ENCODE measurements at places on chromosomes 4 and X.

DNA sequence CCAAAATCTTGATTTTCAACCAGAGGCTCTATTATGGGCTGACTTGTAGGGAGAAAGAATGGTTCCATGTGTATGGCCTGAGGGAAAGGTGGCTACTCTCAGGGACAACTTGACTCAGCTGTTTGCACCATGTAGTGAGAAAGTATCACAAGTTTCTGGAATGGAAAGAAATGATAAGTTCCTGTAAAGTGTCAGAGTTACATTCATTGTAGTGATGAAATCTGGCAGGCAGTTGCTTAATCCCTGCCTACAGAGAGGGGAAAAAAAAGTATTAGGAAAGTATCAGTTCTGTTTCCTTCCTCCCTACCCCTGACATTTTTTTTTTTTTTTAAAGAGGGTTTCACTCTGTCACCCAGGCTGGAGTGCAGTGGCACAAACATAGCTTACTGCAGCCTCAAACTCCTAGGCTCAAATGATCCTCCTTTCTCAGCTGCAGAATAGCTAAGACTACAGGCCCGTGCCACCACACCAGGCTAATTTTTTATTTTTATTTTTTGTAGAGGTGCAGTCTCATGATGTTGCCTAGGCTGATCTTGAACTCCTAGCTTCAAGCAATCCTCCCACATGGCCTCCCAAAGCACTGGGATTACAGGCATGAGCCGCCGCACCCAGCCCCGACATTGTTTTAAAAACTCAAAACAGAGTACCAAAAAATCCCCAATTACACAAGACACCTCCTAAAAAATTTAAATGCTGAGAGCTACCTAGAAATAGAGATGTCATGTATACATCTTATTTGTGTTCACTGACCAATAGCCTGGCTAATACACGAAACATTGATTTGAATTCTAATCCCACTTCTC lies 4.8 kb upstream of the FBXL5 start:
- DNase-seq, result no peak

DNA sequence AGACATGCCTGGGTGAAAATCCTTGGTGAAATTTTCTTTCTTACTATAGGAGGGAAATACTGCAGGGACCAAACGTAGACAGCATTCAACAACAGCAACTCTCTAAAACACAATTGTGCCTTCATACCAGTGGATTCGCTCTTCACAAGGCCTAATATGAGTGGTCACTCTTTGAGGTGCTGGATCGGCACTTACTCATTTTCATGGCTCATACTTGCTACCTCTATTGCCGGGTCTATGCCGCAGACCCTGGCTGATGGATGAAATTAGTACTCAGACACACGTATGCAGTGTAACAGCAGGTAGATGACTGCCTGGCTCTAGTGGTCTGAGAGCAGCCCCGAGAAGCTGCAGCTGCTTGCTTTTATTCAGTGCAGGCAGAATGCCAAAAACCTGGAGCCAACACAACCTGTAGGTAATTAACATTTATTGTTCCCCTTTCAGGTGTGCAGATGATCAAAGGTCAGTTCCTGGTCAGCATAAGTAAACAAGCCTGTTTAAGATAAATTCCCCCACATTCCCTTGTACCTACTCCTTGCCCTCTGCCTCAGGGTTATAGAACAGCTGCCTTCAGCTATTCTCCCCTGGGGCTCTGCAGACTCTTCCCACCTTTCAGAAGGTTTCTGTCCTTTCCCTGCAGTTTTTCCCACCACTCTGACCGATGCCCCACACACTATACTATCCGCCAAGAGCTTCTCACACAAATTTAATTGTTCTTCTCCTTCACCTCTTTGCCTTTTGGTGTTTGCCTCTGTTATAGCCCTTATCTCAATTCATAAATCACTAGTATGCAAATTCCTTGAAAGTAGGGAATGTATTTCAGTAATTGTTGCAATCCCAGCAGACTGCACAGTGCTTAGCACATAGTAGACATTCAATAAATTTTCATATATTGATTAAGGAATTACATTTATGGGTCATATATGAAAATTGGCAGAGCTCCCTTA lies 210.0 kb downstream of the SPANXN3 start:
- DNase-seq, result peak; percentile 13

DNA sequence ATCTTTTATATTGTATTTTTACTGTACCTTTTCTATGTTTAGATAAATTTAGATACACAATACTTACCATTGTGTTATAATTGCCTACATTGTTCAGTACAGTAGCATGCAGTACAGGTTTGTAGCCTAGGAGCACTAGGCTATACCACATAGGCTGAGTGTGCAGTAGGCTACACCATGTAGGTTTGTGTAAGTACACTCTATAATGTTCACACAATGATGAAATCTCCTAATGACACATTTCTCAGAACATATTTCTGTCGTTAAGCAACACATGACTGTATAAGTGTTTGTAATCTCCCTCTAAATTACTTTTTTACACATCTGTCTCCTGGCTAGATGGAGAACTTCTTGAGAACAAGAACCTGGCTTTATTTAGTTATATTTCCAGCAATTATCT lies 40.3 kb downstream of the UCHL1 start:
- DNase-seq, result no peak

GRCh38 chrX:152024710-152025109 lies 50.2 kb upstream of the GABRE start:
- DNase-seq, result no peak

- DNase-seq, result no peak
These were observed 34.6 kb upstream of the WDR1 start for GRCh38 chr4:10151182-10151581.

- no peak for DNase-seq
These were observed 176.7 kb upstream of the FAT1 start for GRCh38 chr4:186900232-186900900.

GRCh38 chrX:103911236-103911635 lies 51.2 kb upstream of the TMSB15B start:
- no peak for DNase-seq

DNA sequence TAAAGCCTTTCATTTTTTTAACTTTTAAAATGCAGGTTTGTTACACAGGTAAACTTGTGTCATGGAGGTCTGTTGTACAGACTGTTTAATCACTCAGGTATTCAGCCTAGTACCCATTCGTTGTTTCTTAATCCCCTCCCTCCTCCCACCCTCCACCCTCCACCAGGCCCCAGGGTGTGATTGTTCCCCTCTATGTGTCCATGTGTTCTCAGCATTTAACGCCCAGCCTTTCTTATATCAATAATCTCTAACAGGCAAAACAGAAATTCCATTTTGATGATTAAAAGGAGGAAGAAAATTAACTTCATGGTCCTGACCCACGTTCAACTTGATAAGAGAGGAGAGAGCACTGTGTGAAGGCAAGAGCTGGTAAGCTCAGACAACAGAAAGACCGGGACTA lies 75.1 kb downstream of the TSPAN5 start:
- DNase-seq, result no peak

GRCh38 chrX:67545893-67546495 lies 2.2 kb downstream of the AR start:
- DNase-seq, result no peak

DNA sequence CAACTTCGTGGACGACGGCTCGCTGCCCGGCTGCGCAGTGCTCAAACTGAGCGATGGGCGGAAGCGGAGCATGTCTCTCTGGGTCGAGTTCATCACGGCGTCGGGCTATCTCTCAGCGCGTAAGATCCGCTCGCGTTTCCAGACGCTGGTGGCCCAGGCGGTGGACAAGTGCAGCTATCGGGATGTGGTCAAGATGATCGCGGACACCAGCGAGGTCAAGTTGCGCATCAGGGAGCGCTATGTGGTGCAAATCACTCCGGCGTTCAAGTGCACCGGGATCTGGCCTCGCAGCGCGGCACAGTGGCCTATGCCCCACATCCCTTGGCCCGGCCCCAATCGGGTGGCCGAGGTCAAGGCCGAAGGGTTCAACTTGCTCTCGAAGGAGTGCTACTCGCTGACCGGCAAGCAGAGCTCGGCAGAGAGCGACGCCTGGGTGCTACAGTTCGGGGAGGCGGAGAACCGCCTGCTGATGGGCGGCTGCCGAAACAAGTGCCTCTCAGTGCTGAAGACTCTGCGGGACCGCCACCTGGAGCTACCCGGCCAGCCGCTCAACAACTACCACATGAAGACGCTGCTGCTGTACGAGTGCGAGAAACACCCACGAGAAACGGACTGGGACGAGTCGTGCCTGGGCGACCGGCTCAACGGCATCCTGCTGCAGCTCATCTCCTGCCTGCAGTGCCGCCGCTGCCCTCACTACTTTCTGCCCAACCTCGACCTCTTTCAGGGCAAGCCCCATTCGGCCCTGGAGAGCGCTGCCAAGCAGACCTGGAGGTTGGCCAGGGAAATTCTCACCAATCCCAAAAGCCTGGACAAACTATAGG lies 1.5 kb downstream of the MAB21L2 start:
- no peak for DNase-seq

DNA sequence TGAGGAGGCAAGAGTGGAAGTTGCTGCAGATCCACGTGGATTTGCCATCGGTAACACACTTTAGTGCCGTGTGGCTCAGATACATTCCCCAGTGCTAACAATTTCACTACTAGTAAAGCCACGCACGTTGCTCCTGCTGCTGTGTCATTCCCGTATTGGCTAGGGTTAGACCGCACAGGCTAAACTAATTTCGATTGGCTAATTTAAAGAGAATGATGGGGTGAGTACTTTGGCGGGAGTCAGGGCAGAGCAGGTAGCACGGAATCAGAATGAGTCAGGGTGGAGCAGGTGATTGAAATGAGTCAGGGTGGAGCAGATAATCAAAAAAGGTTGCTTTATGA lies 1337.5 kb downstream of the FSTL5 start:
- no peak for DNase-seq

DNA sequence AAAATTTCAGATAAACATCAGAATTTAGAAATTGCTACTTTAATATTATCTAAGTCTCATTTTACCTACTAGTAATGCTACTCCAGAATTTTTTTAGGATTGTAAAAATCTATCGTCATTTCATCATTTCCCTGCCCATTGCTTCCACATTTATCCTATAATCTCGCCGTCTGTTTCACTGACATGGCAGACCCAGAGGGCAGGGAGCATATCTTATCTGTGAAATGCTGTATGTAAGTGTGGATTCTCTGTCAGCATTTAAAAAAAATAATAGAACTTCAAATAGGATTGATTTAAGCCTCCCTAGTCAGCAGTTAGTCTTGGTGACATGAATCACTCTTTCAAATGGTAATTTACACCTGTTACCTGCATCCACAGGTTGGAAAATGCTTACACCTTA lies 314.4 kb downstream of the PCDH7 start:
- no peak for DNase-seq

DNA sequence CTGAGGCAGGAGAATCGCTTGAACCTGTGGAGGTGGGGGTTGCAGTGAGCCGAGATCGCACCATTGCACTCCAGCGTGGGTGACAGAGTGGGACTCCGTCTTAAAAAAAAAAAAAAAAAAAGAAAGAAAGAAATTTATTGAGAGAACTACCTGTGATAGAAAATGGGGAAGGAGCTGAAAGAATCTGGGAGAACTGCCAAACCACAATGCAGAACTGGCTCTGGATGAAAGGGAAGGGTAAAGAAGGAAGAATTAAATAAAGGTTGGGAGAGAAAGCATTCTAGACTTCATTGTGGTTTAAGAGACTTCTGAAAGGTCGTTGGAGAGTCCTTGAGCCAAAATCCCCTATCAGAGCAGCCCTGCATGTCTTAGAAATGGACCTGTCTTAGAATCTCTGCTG lies 567.9 kb upstream of the HTR2C start:
- no peak for DNase-seq

DNA sequence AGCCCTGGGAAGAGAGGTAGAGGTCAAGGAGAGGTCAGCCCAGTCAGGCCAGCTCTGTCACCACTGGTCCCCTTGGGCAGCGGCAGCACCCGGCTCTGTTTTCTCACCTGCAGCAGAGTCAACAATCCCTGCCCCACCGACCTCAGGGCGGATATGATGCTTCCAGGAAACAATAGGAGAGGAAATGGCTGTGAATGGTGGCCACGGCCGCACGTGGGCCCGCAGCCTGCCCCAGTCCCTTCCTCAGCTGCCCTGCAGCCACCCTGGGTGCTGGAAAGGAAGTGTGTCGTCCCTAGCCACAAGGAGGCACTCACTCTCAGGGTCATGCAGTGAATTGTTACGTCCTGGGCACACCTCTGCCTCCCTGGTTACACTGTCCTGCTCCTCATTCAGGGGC lies 92.5 kb upstream of the ENPP6 start:
- DNase-seq, result no peak

DNA sequence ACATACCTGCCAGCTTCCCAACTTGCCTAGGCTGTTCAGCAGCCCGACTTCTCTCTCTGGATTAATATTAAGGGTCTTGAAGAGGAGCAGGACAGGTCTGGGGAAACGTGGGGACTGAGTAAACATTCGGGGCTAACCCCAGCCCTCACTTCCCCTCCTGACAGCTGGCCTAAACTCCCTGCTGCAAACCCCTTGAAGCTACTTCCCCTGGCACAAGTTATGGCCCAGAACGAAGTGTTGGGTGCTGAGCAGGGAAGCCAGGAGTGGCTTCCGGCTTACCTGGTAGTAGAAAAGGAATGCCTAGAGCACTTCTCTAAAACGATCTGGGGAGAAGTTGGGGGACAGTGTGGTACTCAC lies 200.0 kb downstream of the BCOR start:
- no peak for DNase-seq

DNA sequence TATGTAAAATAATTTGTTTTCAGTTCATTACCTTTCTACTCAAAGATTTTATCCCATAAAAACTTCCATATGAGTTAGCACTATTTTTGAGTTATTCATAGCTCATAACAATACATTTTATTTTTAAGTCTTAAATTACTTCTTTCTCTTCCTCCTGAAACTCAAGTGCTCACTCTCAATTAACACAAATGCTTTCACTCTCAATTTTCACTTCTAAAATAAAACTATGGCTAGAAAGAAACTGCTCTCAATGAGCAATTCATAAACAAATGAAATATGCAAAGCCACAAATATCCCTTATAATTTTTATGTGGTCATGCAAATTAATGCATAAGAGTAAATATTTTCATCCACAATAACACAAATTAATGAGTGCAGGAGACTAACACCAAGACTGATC lies 38.8 kb downstream of the MAML3 start:
- no peak for DNase-seq

- no peak for DNase-seq
These were observed 548.4 kb downstream of the KLHL13 start for GRCh38 chrX:117568238-117568637.

GRCh38 chr4:105068516-105068915 lies 78.2 kb upstream of the TET2 start:
- DNase-seq, result peak; percentile 48

DNA sequence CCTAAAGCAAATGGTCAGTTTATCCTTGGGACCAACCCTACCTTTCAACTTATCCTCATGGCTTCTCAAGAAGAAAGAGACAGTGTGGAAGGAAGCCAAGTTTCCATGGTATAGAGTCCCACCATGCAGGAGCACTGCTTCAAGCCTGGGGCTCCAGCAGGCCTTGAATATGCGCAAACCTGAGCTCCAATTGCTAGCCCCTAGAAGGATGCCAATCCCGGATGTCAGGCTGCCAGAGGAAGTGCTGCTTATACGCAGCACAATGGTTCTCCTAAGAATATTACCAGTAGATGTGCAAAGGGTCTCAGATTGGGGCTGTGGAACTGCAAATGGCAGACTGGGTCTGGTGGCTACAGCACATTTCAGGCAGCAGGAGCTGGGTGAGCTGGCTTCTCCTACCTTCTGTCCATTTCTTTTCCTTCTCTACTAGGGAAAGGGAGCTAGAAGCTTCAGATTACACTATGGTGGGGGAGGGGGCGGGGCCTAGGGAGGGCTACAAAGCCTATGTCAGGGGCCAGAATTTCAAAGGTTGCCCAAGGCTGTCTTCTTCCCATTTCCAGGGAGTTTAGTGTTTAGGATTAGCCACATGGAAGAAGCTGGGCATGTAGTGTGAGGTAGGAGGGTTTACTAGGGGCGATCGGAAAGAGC lies 40.7 kb upstream of the CITED1 start:
- DNase-seq, result no peak

GRCh38 chr4:122224348-122224747 lies 72.2 kb downstream of the BLTP1 start:
- DNase-seq, result no peak

Measured in NCI-H774 (cell line).